Stimulated activated memory B cell treated with anti-CD40 and anti-IgM and Interleukin-4, amounts not matched to agents 10 μg/mL and 1 μg/mL and 100 μg/mL, for 72 hours (primary cell): ENCODE measurements at places on chromosomes 4 and X.
A peak's percentile ranks its signal among the peaks of the same experiment; 100 is the strongest.

DNA sequence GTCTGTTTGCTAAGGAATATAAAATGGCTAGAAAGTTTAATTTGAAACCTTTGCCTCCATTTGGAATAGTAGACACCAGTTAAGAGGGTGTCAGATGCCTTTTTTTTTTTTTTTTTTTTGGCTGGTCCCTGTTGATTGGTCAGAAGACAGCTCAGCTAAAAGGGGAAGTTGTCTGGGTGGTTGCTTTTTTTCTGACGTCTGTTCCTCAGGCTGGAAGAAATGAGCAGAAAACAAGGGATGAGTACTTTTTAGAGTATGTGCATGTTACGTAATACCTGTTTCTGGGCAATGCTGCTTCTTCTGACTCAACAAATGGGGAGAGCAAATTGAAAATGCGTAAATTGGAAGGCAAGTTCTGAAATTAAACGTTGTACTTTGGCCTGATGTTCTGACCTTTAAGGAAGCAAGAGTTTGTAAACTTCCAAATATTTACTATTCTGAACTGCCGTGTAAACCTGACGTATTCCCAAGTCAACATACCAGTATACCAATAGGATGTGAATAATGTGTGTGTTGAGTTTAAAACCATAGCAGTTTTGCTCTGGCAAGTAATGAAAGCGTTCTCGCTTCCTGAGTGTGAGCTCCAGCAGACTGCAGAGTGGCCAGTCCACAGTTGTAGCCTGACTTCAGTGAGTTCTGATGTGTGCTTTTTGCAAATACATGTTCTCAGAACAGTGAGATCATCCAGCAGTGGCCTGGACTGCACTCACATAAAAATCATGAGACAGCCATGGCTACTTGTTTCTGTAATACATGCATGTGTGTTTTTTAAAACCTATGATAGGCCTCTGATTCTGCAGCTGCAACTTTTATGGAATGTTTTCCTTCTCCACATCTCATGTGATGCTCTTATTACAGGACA lies 1.7 kb downstream of the SAT1 start:
- no peak for ATAC-seq

DNA sequence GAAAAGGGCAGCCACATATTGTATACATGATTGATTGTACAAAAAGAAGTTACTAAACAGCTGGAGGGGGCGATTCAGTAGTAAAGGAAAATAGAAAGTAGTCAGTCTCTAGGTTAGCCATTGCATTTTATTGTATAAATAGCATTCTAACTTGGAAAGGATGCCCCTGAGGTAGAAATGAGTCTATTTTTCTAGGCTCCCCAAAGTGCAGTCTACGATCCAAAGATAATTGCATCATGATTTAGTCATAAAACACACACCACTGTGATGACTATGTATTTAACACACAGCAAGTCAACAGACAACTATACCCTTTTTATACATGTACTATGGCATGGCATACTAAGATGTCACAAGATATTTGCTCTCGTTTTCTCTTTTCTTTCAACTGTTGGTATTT lies 204.9 kb downstream of the APBB2 start:
- ATAC-seq: no peak

- ATAC-seq: no peak
Observed at GRCh38 chr4:80367737-80368136, 32.2 kb downstream of the CFAP299 start.

DNA sequence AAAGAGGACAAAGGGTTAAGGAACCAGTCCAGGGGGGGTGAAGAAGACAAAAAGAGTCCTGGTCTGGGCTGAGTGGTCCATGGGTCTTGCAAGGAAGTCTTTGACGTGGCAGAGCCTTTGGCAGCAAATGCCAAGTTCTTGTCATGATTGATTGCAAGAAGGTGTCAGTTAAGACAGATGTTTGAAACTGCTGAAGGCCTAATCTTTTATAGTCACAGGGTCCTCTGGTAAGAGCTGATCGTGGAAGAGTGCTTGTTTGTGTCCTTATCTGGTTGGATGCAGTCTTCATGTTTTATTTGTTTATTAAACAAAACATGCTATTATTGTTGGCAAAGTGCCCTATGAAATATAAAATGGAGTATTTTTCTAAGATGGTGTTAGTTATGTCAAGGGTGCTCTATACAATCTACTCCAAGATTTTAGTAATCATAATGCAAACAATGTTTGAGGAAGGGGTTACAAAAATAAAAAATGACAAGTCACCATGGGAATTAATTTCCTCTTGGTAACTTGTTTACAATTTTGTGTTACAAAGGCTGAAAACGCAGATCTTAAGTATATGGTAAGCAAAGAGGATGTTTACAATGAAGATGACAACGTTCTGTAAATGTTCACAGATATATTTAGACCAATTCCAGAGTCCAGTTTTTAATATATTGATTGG lies 85.9 kb downstream of the MAGED4 start:
- ATAC-seq: no peak

- ATAC-seq: no peak
Observed at GRCh38 chr4:89942811-89943210, 48.2 kb downstream of the MMRN1 start.

- no peak for ATAC-seq
Observed at GRCh38 chr4:36414248-36414647, 132.8 kb downstream of the DTHD1 start.

DNA sequence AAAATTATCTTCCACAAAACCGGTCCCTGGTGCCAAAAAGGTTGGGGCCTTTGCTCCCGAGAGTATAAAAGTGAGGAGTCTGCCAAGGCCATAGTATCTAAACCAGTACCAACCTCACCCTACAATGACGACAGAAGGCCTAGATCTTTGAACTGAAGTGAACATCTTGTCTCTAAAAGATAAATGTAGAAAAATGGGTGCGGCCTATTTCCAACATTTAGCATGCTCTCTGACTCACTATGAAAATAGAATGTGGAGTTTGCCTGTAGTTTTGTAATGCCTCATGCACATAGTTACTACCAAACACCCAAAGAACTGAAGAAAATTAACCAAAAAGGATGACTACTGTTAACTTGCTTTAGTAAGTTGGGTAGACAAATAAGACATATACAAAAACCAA lies 218.4 kb downstream of the SLITRK2 start:
- no peak for ATAC-seq

DNA sequence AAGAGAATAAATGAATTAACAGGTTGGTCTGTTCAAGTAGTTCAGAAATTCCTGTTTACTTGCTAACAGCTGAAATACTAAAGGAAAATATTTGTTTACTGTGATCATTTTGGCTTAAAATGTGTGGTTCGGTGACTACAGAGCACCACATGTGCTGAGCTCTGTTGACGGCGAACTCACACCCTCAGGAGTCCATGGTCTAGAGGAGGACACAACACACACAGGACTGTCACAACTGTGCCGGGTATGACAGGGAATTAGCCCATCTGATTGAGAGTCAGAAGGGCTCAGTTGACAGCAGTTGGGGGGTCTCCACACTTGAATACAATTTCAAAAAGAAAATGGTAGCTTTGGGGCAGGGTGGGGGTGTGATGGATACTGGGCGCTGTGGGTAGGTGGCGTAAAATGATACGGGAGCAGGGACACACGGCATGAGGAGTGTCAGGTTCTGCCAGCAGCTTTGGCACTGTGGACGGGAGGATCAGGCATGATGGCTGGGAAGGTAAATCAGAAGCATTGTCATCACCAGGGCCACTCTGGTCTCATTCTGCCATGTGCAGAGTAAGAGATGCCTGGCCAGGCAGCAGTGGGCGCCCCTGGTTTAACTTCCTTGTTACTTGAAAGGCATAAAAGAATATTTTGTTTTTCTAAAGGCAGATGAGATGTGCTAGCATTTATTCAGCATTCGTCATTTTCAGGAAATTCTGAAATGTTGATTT lies 33.3 kb downstream of the CLDN22 start:
- ATAC-seq: peak; percentile 25

DNA sequence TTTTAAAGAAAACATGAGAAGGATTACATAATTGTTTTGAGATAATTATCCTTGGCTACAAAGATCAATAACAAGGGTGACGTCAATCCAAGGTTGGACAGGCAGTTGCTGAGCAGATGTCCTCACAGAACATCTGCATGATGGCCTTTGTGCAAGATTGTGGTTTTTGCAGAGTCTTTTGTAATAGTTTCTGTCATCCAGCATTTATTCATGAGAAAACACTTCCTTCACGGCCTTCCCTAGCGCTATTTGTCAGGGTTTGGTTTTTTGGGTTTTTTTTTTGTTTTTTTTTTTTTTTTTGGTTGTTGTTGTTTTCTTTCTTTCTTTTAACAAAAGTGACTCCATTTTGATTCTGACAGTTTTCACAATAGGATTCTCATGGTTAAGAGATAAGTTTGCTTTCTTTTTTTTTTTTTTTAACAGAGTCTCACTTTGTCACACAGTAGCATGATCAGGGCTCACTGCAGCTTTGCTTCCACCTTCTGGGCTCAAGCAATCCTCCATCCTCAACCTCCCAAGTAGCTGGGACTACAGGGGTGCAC lies 31.5 kb upstream of the ELF2 start:
- no peak for ATAC-seq

GRCh38 chrX:53732797-53733196 lies 46.3 kb upstream of the HUWE1 start:
- peak; percentile 67 for ATAC-seq

GRCh38 chrX:39736216-39737211 lies 361.2 kb downstream of the BCOR start:
- ATAC-seq: no peak
